Dermis lymphatic vessel endothelial cell (primary cell): ENCODE measurements at places on chromosomes 6 and 20. TPM values are rescaled to one million over a fixed set of nuclear protein-coding genes. Genes with fewer than 3 reads are reported as not detected.

Gene SOBP
- total RNA-seq, result under 0.01 and 2.2 TPM in 2 replicates

Gene RIPOR3
- total RNA-seq, result not detected in 2 replicates

Gene PAX1
- not detected in 2 replicates for total RNA-seq

Gene PKIB
- total RNA-seq, result 0.17 TPM in 1 of 2 replicates, not detected in the other

Gene COL21A1
- total RNA-seq, result 5.2 and 6.6 TPM in 2 replicates

Gene HAO1
- not detected in 2 replicates for total RNA-seq

Gene SLC13A3
- under 0.01 and 0.09 TPM in 2 replicates for total RNA-seq

Gene ISM1
- total RNA-seq, result not detected in 2 replicates

Gene KCNG1
- 1.8 and 2.8 TPM in 2 replicates for total RNA-seq

Gene EYA2
- total RNA-seq, result 0.11 TPM in 1 of 2 replicates, not detected in the other
